ENCODE measurements at places on chromosomes 1 and 21.

DNA sequence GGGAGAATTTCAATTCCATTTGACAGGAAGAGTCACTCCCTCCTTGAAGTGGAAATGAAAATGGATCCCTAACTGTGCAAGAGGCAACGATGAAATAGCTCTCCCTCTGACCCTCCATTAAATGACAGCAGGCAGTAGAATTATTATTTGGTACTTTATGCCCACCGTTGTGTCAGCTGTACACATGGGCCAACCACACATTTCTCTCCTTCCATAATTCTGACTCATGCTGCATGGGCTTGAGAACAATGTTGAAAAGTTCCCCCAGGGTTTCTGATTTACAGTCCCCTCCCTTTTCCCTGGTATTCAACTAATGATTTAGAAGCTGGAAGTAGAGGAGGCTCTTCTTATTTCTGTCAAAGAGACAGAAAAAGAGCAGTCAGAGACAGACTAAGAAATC, 103.5 kb downstream of the RGS7 start:
- no peak for DNase-seq

DNA sequence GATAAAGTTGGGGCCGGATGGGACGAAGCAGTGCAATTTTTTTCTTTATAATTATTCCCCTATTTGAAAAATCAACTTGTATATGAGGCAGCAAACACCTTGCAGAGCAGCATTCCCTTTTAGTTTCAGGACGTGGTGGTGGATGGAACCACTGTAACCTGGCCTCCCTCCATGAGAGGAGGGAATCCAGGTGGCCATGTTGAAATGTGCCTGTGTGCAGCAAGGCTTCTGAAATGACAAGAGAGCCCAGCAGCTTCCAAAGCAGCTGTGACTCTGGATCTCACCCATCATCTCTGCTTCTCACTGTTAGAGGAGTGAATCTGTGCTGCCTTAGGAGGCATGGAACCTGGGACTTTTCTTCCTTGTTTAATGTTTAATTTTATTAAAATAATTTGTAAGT, 42.3 kb downstream of the NFIA start:
- DNase-seq: no peak

DNA sequence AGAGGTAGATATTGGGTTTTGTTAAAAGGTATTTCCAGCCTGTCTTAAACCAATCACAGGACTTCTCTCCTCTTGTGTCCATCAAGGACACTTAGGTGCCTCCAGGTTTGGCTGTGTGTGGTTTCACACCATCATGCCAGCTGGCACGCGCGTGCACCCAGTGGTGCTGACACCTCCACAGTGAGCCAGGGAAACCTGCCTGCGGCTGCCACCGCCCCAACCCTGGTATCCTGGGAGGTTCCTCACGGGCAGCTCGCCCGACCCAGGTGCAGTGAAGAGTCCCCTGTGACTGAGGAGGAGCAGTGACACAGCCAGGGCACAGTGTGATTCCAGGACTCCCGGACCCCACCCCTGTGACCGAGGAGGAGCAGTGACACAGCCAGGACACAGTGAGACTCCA, 13.2 kb upstream of the COL6A2 start:
- no peak for DNase-seq

- DNase-seq: no peak
Observed at GRCh38 chr1:183285746-183286145, 99.7 kb downstream of the LAMC2 start.

All from stimulated activated CD8-positive, alpha-beta memory T cell treated with anti-CD3 and anti-CD28 coated beads, Interleukin-4, amount 100 ng/mL, for 1 hour (primary cell).